ENCODE measurements at places on chromosomes 11 and 22.

- DNase-seq: no peak
These were observed 86.4 kb upstream of the BIRC3 start for GRCh38 chr11:102230911-102231310.

DNA sequence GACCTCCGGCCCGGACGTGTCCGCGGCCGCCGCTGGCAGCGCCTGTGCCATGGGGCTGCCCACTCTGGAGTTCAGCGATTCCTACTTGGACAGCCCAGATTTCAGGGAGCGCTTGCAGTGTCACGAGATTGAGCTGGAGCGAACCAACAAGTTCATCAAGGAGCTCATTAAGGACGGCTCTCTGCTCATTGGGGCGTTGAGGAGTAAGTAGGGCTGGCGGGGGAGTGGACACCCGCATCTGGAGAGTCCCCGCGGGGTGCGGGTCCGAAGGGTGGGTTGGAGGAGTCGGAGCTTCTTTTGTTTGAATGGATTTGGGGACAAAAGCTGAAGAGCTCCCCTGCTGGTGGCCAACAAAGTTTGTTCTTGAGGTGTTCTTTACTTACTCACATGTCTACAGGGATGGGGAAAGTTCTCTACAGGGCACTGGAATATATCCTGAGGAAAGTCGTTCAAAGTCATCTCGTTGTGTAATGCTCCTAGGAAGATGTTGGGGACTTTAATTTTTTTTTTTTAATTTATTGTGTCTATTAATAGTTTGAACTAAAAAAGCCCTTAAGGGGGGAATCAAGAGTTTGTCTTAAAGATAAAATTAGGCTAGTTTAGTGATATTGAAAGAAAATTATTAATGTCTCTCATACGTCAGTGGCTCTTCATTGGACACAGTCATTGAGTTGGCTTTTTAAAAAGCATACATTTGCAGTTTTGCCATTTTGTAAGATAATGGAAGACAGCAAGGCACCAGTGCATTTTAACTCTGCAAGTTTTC lies 725 bp downstream of the ARHGAP42 start:
- peak; percentile 78 for DNase-seq

DNA sequence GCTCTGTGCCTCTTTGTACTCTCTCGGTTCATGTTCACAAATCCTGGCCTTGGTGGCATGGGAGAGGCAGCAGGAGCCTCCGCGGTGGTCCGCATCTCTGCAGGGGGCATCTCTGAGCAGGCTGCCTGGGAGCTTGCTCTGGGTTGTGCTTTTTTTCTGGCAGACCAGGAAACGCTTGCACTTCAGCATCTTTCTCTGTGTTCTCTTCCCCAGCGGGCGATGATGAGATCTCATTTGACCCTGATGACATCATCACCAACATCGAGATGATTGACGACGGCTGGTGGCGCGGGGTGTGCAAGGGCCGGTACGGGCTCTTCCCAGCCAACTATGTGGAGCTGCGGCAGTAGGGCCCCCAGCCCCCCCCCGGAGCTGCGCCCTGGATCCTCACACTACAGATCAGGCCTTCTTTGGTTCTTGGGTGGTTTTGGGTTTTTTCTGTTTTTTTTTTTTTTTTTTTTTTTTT lies 36.5 kb downstream of the CTTN start:
- DNase-seq: no peak

GRCh38 chr11:75873417-75874221 lies 58.6 kb downstream of the UVRAG start:
- DNase-seq: peak; percentile 70

DNA sequence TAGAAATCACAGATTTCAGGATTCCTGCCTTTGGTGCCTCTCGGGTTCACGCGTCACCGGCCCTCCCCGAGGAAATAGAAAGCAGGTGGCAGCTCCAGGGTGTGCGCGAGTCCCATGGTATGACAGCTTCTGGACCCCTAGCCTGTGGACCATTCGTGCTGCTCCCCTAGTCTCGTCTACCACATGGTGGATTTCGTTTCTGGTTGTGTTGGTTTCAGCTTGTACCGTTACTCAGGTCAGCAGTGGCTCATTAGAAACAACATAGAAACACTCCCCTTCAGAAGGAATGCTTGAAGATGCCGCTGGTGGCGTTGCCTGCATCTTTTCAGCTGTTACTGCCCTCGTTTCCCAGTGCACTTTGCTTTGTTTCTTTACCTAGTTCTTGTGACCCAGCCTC lies 700 bp downstream of the TTC17 start:
- peak; percentile 39 for DNase-seq

- no peak for DNase-seq
These were observed 14.4 kb downstream of the YWHAH start for GRCh38 chr22:31958625-31959239.

DNA sequence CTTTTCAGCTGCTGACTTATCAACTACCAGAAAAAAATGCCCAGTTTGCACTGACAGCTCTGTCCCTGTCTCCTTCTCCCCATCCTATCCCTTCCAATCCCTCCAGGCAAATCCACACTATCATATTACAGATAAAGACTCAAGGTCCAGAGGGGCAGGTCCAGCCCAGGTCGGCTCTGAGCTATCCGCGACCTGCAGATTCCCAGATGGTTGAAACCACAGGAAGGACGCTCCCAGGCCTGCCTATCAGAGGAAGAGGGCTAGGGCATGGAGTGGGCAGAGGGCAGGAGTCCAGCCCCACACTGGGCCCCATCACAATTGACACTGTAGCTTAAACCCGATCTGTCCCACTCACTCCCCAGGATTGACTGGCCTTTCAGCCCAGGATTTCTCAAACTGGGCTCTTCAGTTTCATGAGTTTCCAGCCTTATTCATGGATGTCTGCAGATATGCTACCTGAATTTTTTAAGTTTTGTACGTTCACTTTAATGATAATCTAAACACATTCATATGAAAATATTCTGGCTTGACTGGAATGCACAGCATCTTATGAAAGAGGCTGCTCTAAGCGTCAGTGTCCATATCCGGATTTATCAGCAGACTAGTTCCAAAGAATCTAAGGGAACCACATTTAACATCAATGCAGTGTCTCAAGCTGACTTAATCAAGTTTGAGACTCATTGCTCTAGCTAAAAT lies 16.4 kb upstream of the FCHSD2 start:
- no peak for DNase-seq

DNA sequence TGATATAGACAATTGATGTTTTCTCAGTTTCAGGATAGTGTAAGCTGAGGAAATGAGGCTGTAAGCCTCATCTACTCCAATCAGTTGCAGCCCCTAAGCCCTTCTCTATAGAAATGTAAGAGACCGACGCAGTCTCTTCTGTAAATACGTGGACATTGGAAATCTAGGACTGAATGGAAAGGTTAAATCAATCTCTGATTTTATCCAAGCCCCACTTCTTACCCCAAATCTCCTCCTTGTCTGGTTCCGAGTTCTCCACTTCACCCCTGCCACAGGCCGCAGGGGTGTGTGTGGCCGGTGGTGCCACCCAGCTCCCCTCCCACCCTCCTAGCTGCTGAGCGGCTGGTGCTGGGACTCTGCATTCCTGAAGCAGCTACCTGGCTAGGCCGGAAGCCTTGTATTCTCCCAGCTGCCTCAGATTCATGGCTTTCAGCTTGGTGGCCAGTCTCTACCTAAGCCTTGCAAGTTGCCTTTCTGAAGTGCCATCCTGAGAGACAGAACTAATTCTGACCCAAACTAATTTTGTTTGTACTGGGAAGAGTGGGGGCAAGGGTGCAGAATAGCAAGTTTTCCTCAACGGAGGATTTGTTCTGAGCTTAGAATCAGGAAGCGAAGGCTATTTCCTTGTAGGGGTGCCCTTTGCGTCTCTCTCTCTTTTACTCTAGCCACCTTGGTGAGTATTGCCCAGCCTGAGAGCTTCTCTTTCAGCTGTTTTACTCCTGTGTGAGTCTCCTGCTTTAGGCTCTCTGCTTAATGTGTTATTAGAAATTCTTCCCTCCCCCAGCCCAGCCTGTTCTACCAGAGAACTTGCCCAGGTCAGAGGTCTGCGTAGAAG lies 749 bp downstream of the VWA5A start:
- no peak for DNase-seq

GRCh38 chr11:87081358-87081757 lies 43.6 kb downstream of the TMEM135 start:
- peak; percentile 38 for DNase-seq

DNA sequence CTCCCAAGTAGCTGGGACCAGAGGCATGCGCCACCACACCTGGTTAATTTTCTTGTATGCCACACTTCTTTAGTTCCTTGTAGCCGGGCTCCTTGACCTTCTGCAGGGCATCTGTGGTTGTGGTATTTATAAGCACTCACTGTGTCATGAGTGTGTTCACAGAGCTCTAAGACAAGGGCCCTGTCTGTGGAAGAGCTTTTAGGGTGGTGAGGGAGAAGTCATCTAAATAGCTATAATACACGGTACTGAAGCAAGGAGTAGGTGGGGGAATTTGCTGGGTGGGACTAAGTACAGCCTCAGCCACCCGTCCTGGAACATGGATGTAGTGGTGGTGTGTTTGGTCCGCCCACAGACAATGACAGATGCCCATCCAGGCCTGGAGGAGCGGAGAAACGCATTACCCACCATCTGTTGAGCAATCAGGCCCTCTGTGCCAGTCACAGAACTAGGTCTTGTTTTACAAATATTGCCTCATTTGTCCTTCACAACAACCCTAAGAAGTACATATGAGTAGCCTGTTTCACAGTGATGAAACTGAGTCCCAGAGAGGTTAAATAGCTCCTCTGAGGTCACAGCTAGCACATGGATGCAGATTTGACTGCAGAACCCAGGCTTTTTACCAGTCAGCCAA lies 10.1 kb downstream of the ACO2 start:
- peak; percentile 38 for DNase-seq

DNA sequence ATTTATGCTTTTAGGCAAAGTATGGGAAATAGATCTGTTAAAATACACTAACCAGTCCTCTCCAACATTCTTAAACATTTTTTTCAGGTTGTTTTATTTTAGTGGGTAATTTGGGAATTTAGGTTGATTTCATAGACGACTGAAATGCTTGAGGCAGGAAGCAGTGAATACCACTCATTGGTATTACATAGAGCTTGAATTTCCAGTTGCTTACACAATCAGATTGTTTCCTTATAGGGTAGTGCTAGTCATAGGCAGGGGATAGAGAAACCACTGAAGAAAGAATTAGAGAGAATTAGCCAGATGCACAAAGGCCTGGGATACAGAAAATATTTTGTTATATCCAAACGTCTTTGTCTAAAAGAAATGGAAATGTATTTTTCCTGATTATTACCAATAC lies 23.9 kb upstream of the LYVE1 start:
- DNase-seq: no peak

DNA sequence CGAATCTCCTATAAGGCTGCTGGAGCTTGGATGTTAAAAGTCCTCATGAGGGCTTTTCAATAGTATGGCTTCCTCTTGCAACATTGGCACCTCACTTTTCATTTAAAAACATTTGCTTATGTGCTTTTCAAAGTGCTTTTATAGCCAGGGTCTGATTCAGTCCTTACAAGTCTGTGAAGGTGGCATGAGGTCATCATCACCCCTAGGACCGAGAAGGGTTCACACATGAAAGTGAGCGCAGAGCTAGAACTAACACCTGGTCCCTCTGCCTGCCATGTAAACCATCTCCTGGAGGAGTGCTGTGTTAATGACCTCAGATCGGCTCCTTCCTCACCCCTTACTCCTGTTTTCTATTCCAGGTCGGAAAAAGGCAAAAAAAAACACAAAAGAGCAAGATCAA lies 12.2 kb upstream of the LMO2 start:
- no peak for DNase-seq

Measured in GM20000 (cell line).